GM23338 (cell line): ENCODE measurements at places on chromosomes 12 and 14.

GRCh38 chr12:18861287-18861858, 123.5 kb downstream of the CAPZA3 start:
- no peak for DNase-seq

DNA sequence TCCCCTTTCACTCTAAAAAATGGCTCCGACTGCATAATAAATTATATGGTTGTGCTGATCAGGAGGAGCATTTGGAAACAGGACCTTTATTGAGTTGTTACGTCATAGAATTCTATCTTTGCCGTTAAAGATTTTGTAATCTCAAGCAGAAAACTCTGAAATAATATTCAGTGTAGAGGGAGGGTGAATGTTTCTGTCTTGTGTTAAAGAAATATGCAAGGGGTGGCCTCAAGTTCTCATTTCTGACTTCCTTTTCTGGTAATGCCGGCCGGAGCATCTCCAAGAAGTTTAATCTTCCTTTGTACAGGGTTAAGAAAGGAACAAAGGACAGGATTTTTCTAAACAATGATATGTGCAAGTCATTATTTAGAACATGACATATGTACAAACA, 165.1 kb downstream of the SLC38A4 start:
- no peak for DNase-seq

DNA sequence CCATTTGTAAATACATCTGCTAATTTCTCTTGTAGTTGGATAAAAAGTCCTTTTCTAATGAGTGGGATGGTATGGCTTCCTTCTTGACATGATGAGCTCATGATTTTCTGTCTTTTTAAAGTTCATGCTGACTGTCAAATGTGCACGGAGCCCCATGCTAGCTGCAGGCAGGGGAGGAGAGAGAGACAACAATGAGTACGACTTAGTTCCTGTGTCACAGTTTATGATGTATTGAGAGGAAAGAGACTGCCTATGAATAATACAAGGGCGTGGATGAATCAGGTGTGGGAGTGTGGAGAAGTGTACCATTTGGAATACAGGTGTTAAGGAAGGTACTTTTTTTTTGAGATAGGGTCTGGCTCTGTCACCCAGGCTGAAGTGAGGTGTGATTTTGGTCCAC, 10.7 kb upstream of the TBC1D30 start:
- no peak for DNase-seq

DNA sequence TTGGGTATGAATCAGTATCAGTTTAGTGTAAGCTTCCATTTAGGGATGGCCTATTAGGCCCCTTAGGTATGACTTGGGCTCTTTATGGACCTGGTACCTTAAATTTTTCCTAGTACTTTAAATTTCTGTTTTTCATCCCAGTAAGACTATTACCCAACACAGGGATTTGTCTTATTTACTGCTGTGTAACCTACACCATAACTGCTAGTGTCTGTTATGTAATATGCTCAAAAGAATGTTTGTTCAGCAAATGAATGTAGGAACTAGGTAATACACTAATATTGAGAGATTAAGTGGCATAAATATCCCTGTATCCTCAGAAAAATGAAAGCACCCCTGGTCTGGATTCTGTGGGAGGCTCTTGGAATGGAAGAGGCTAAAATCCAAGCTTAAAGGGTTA, 63.7 kb upstream of the YARS2 start:
- no peak for DNase-seq

DNA sequence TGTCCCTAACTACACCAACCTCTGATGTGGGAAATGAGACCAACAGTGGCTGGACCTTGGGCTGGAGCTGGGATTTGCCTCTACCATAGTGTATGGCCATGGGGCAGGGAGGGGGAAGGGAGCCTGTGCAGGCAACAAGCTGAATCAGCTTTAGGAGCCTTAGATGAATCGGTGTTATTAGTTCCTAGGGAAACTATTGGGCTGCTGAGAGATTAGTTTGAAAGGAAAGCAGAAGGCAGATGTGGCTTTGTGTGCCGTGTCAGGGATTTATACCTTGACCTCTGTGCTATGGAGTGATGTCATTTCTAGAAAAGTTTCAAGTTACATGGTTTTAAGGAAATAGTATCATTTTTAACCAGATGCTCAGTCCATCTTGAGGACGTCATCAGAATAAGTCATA, 19.5 kb upstream of the GAS2L3 start:
- DNase-seq, result peak; percentile 10

GRCh38 chr12:25796523-25797000, 161.9 kb upstream of the RASSF8 start:
- DNase-seq, result no peak

GRCh38 chr12:123973552-123974341, 732 bp downstream of the ZNF664 start:
- DNase-seq, result peak; percentile 70

- DNase-seq, result no peak
Measured at GRCh38 chr14:31261859-31262731, 54.5 kb upstream of the HECTD1 start.

DNA sequence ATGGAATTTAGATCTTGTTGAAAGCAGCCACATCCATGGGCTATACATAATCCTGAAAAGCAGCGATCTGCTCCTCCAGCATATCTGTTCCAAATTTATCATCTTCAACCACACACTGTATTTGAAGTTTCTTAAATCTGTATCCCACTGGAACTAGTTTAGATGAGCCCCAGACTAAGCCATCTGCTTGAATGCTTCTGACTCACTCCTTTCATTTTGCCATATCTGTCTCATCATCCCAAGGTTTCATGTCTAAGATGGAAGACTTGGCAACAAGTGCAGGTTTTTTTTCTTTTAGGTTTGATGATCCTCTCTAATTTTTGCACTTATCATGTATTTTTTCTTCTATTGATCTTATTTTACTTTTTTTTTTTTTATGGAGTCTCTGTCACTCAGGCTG, 54.4 kb upstream of the TMEM263 start:
- no peak for DNase-seq

GRCh38 chr14:59022144-59022543, 166.3 kb upstream of the DAAM1 start:
- peak; percentile 28 for DNase-seq

- peak; percentile 81 for DNase-seq
Measured at GRCh38 chr12:48924617-48925303, 532 bp downstream of the FKBP11 start.
